ENCODE measurements at places on chromosomes 1 and 21.

DNA sequence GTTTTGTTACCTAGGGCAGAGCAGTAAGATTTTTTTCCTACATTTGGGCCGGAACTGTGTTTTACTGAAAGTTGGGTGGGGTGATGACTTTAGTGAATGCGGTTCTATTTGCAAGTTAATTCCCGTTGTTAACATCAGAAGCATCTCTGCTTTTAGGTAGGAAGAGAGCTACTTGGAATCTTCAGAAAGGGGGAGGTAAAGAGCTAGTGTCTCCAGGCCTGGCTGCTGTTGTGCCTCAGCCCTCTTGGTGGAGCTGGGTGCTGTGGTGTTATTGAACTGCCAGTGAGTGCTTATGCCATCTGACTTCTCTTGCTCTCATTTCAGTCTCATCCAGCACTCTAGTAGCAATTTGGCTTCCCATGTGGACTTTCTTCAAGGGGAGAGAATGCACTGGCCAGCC is 3.4 kb downstream of the KDM4A start:
- DNase-seq = no peak

GRCh38 chr21:15775981-15776380 is 46.2 kb downstream of the USP25 start:
- DNase-seq = no peak

DNA sequence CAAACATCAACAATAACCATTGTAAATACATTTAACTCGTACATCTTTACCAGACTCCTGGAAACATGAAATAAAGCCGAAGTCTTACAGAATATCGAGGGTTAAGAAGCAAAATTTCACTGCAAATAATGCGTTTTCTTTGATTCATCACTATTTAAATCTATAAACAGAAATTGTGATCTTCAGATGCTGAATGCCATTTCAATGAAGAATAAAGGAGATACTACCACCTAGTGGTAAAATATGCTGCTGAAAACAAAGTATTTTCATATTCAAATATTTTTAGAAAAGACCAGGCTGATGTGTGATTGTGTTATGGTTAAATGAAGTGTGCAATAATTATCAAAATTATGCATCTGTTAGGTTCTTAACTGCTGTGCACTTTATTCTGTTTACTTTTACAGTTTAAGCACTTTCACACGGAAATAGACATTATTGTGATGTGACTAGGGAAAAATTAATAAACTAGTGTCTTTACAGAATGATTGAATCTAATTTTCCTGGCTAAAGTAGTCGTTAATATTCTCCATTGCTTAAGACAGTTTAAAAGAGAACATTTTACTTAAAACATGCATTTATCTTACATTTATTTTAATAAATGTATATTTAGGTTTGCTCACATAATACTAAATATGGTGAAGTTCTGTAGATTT is 1093.1 kb downstream of the MRPL39 start:
- DNase-seq = no peak

DNA sequence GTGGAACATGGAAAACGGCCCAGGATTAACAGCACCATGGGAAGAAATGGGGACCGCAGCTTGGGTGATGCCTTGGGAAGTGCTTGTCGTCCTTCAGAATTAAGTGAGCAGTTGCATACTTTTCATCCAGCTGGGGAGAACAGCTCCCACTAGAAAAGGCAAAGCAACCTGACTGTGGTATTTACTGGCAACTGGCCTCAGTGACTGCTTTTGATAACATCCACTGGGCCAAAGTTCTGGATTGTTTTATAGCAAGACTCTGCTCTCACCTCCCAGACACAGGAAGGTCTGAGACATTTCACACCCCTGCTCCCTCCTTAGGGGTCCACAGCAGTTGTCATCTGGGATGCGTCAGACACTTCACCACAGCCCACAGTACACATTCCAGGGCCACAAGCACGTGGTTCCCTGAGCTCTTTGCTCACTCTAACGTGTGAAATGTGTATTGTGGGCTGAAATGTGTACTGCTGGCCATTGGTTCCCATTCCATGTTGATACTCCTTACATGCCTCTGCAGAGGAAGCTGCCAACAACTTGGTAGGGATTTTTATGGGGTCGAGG is 6.6 kb downstream of the PAPPA2 start:
- no peak for DNase-seq

GRCh38 chr1:229086091-229086490 is 184.8 kb upstream of the RAB4A start:
- DNase-seq = no peak

DNA sequence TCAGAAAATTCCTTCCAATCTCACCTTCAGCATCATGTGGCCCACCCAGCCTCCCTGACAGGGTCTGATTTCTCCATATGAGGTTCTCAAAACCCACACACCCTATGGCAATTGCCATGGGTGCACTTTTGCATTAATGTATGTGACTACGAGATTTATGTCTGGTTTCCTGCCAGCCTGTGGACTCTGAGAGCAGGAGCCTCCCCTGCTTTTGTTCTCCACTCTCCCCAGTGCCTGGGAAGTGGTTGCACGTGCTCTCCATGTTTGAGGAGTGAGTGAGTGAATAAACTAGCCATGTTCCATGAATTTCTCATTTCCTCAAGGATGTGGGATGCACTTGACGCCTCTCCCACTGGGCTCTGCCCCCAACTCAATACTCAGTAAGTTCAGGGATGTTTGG is 91.2 kb downstream of the ACTL8 start:
- DNase-seq = no peak

DNA sequence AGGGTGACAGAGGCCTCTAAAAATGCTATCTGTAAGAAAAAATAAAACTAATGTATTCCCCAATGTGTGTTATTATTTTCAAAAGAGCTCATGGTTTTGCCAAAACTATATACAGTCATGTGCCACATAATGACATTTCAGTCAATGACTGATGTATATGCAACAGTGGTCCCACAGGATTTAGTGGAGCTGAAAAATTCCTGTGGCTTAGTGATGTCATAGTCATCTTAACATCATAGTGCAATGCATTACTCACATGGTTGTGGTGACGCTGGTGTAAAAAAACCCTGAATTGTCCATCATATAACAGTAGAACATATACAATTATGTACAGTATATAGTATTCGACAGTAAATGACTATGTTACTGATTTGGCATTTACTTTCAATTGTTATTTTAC is 172.4 kb downstream of the CACNA1E start:
- DNase-seq = no peak

DNA sequence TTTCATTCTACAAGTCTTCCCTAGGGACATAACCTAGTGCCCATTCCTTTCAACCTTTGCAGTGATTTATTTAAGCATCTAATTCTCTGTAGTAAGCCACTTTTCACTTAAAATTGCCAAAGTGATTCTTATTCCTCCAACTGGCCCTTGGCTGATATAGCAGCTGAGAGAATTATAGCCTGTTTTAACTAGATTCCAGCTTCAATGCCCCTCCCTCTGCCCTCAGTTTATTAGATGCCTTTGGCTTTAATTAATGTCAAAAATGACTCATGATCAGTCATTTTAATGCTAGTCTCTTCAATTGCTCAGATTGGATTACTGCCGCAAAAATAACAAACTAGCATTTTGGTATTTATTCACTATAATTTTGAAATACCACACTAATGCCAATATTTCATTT is 145.4 kb upstream of the KCTD3 start:
- no peak for DNase-seq

GRCh38 chr1:54480525-54480848 is 67.5 kb upstream of the ACOT11 start:
- no peak for DNase-seq

- no peak for DNase-seq
Observed at GRCh38 chr1:99784809-99785255, 18.4 kb upstream of the FRRS1 start.

GRCh38 chr1:211920141-211920572 is 89.6 kb upstream of the LPGAT1 start:
- no peak for DNase-seq

DNA sequence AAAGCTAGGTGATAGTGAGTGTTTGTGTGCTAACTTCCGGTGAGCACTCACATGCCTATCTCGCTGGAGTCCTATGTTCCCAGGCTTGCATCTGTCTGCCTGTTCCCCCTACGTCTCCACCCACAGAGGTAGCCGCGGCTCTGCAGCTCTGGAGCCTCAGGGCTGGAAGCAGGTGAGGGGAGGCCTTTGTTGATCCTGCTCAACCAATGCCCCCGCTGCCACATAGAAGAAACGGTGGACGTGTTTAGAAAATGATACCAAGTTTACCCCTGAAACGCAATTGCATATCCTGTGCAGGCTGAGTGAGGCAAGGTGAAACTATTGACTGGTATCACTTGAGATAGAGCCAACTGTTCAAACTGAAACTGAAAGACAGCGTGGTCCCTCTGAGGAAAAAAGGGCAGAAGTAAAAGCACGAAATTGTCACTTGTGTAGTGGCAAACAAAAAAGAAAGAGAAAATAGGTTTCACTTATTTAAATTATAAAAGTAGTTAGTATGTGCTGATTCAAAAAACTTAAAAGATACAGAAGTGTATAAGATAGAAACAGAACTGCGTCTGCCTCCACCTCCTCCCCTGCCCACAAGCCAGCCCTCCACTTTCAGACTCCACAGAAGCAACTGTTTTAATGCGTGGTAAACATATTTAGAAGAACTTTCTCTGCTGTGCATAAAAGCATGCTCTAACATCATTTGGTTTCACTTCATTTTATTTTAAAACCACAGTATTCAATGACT is 38.6 kb upstream of the ETS2 start:
- DNase-seq = peak; percentile 69

GRCh38 chr1:171245458-171246064 is 2.7 kb upstream of the FMO1 start:
- peak; percentile 14 for DNase-seq

- no peak for DNase-seq
Observed at GRCh38 chr1:201384406-201384782, 6.9 kb upstream of the TNNT2 start.

GRCh38 chr1:183604038-183604808 is 14.0 kb upstream of the NCF2 start:
- DNase-seq = no peak

GRCh38 chr1:34787461-34788420 is 5.1 kb upstream of the GJA4 start:
- DNase-seq = peak; percentile 15

GRCh38 chr1:181015251-181015615 is 7.4 kb downstream of the STX6 start:
- no peak for DNase-seq

GRCh38 chr1:94345148-94345721 is 73.0 kb upstream of the ABCD3 start:
- no peak for DNase-seq

- DNase-seq = no peak
Observed at GRCh38 chr21:15809818-15810217, 80.0 kb downstream of the USP25 start.

GRCh38 chr1:168518201-168518689 is 25.6 kb downstream of the XCL2 start:
- DNase-seq = no peak

- no peak for DNase-seq
Observed at GRCh38 chr1:226988334-226988666, 48.2 kb downstream of the COQ8A start.

DNA sequence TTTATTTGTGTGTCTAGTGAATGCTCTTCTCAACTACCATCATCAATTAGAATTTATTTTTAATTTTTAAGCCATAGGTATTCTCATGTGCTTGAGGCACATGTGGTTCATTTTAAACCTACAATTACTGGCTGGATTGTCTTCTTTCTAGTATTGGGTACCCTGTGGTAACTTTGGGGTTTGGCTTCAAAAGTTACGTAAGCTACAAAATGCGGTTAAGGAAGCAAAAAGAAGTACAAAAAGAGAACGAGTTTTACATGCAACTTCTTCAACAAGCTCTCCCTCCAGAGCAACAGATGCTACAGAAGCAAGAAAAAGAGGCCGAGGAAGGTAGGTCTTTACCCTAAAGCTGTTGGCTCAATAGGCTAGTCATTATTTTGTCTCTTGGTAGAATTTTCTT is 25.8 kb downstream of the MACO1 start:
- DNase-seq = no peak

GRCh38 chr1:198937231-198938031 is 298.6 kb downstream of the PTPRC start:
- peak; percentile 39 for DNase-seq

GRCh38 chr1:163170975-163171676 is 31.6 kb downstream of the RGS5 start:
- DNase-seq = no peak

Data from stimulated activated CD4-positive, alpha-beta T cell treated with anti-CD3 and anti-CD28 coated beads, Interleukin-15, amount 100 ng/mL, for 24 hours (primary cell).